HCT116 (cell line): ENCODE measurements at places on chromosomes 3 and 15.

- DNase-seq = peak; percentile 45
Measured at GRCh38 chr15:70722266-70723121, 40.9 kb downstream of the UACA start.

GRCh38 chr15:79089890-79090486 is 592 bp downstream of the RASGRF1 start:
- DNase-seq = no peak

DNA sequence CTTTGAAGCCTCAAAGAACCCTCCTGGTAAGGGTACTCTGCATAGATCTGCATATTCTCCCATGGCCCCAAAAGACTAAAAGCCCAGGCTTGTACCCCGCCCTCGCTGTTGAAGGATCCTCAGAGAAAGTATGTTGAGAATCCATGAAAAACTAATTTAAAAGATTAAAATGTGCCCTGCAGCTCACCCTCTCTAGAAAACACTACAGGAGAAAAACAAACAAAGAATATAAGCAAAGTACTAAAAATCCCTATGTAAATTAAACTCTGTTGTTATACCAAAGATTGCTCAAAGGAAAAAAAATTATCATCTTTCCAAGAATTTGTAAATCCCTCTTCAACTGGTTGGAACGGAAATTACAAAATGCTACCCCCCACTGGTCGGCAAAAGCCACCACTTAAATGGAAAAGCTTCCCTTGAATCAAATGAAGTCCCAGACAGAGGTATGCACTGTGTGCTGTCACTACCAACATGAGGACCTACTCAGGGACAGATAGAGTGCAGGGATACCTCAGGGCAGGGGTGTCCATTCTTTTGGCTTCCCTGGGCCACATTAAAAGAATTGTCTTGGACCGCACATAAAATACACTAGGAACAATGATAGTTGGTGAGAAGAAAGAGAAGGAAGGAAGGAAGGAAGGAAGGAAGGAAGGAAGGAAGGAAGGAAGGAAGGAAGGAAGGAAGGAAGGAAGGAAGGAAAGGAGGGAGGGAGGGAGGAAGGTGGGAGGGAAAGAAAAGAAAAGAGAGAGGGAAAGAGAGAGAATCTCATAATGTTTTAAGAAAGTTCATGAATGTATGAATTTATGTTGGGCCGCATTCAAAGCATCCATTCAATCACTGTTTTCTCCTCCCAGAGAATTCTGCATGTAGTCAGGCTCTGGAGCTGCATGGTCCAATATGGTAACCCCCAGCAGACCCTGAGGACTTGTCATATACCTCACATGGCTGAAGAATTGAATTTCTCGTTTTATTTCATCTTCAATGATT is 88.1 kb downstream of the MAGI1 start:
- no peak for DNase-seq

GRCh38 chr15:69398491-69398891 is 15.7 kb upstream of the KIF23 start:
- DNase-seq = no peak

DNA sequence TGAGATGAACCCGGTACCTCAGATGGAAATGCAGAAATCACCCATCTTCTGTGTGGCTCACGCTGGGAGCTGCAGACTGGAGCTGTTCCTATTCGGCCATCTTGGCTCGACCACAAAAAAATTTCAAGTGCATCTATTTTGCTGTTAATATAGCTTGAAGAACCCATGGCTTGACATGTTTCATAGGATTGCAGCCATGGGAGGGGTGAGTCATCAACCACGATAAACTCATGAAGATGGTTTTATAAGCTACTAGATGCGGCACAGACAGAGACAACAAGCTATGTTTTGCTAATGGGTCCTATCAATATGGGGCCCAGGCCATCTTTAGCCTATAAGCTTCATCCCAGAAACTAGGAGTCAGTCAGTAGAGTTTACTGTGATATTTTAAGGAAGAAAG is 100.4 kb upstream of the PHLDB2 start:
- DNase-seq = no peak

GRCh38 chr3:14374444-14374883 is 27.9 kb upstream of the SLC6A6 start:
- DNase-seq = no peak

DNA sequence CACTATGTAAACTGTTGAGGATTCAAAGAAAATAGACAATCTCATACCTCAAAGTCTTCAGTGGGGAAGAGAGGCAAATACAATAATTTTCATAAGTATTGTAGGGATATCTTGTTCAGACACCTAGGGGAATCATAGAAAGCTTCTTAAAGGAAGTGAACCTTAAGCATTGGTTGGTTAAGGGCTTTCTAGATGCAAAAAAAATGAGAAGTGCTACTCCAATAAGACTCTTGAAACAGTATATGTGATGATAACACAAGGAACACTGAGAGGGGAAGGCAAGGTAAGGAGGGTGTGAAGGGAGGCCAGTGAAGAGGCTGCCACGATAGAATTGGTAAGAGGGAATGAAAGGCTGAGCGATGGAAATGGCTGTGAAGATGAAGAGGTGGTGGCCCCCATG is 104.1 kb downstream of the TPRG1 start:
- no peak for DNase-seq

DNA sequence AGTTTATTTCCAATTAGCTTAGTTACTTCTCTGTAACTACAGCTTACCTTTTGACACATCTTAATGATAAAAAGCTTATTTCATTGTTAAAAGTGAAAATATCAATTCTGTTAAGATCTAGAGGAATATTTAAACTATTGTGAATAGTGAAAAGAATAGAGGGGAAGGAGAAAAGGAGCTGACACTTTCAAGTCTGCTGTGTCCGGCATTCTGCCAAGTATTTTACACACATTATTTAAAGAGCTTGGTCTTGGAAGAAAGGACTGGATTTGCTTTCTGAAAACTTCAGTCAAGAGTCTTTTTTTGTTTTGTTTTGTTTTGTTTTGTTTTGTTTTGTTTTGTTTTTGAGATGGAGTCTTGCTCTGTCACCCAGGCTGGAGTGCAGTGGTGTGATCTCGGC is 34.8 kb downstream of the CCDC80 start:
- no peak for DNase-seq

- no peak for DNase-seq
Measured at GRCh38 chr3:36244728-36245127, 135.6 kb upstream of the STAC start.

DNA sequence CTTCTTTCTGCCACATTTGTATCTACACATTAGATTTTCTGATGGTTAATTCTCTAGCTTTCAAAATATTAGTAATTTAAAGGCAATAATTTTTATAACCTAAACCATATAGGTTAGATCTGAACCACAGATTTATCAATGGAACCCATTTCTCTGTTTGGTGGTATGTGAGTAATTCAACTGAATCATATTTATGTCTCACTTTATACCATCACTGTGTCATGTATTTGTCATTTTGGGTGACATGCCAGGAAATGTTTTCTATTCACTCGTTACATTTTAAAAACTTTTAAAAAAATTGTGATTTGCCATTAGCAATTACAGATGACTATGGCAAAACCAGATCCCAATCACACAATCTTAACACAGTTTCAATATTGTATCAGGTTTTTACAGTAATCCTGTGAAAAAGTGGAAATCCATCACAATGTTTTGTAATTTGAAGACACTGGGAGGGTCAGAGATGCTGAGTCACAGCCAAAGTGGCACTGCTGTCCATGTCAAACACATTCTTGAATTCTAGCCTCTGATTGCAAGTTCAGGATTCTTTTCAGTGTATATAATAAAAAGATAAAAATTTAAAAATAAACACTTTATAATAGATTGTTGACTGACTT is 356.0 kb upstream of the RBMS3 start:
- DNase-seq = no peak

DNA sequence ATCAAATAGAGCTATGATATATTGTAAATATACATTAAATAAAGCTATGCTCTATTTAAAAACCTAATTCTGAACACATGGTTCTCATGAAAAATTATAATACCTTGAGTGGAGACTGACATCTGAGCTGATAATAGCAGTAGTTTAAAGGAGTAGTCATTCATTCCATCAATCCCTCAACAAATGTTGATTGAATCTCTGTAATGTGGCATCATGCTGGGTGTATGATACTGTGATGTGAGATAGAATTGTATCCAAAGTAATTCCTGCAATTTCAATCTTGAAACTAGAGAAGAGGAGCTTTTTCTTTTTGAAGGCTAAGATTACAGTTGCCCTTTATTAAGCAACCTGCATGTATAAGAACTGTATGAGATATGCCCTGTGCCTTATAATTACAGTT is 63.1 kb downstream of the ADAMTSL3 start:
- DNase-seq = no peak

- DNase-seq = no peak
Measured at GRCh38 chr15:60324706-60325438, 72.9 kb downstream of the ANXA2 start.
